ENCODE measurements at places on chromosomes 2 and 18.
A peak's percentile ranks its signal among the peaks of the same experiment; 100 is the strongest.

GRCh38 chr2:23429036-23429435 is 44.1 kb downstream of the KLHL29 start:
- no peak for DNase-seq

DNA sequence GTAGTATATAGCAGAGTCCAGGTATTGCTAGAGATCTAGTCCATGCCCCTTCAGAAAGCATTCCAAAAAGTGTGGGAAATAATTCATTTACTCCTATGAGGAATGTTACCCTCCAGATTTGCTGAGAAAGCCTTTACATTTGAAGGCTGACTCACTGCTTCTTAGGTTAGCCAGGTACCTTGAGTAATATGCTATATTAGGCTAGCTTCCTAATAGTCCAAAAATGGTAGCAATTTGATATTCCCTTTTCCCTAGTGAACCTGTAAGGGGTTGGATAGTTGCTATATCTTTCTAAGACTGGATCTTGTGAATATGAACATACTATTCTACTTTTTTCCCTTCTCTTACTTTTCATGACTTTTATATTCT is 63.6 kb downstream of the SPOPL start:
- no peak for DNase-seq

DNA sequence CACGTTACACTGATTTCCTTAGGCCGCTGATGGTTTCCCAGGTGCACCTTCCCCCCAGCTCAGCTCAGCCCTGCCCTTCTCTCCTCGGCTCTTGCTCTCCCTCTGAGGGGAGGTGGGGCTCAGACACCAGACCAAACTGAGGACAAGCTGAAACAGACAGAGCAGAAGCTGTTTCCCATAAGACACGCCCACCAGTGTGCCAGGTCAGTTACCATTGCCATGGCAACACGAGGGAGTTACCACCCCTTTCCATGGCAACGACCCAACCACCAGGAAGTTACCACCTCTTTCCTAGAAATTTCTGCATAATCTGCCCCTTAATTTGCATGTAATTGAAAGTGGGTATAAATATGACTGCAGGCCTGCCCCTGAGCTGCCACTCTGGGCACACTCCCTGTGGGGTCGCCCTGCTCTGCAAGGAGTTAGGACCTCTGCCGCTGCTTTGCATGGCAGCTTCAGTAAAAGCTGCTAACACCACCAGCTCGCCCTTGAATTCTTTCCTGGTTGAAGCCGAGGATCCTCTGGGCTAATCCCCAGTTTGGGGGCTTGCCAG is 120.9 kb upstream of the SMIM21 start:
- DNase-seq, result peak; percentile 0

GRCh38 chr2:185132501-185133041 is 534.2 kb downstream of the ZNF804A start:
- DNase-seq, result no peak

DNA sequence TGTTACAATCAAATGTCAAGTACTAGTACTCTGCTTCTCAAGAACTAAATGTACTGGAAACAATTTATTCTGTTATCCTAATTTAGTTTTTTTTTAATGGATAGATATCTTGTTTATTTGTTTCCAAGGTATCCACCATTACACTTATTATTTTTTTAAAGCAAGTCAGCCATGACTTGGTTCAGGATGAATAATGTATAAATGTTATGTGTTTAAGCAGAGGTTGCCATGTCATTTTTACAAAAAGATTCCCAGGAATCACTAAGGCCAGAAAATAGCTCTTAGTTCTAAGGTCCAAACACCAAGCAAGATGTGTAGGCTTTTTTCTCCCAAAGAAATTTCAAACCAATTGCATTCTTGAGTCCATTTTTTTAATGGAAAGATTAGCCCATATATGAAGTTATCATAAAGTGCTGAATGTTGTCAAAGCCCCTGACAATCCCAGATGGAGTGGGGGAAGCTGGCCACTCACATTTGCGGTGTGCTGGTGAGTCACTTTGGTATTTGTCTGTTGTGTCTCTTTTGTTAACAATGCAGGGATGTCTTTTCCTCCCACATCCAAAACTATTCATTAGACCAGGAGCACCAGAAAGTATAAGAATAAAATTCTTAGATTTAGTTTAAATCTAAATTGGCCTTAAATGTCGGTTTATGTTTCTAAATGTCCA is 158.9 kb downstream of the COL6A3 start:
- DNase-seq, result no peak
